ENCODE measurements at places on chromosomes 12 and 14. TPM values are rescaled to one million over a fixed set of nuclear protein-coding genes. Genes with fewer than 3 reads are reported as not detected.

DNA sequence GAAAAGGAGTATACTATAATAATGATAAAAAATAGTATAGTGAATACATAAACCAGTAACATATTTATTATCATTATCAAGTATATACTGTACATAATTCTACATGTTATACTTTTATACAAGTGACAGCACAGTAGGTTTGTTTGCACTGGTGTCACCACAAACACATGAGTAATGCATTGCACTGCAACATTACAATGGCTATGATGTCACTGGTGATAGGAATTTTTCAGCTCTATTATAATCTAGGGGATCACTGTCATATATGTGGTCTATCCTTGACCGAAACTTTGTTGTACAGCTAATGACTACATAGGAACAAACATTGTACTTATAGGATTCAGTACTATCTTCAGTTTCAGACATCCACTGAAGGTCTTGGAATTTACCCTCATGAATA lies 165.8 kb upstream of the SYT1 start:
- H3K27me3 ChIP-seq, result no peaks in the 10 kb centered on the region
- no peak overlapping the region for H3K4me3 ChIP-seq
- no peak for DNase-seq
- H3K4me1 ChIP-seq, result no peaks in the 10 kb centered on the region
- no peak overlapping the region for H3K27ac ChIP-seq

GRCh38 chr12:55707841-55708694 lies at the start of gene ITGA7:
Gene ITGA7, minus strand, starts transcription at chr12:55707904. Its CDS starts 222 bp downstream, at chr12:55707682.
- H3K4me3 ChIP-seq, result peak within 1 kb of the TSS; percentile 76
- no peaks in the 10 kb centered on the region for H3K27me3 ChIP-seq
- H3K27ac ChIP-seq, result peak within 1 kb of the TSS; percentile 96
- peaks cover 72% of the 10 kb centered on the region for H3K4me1 ChIP-seq

DNA sequence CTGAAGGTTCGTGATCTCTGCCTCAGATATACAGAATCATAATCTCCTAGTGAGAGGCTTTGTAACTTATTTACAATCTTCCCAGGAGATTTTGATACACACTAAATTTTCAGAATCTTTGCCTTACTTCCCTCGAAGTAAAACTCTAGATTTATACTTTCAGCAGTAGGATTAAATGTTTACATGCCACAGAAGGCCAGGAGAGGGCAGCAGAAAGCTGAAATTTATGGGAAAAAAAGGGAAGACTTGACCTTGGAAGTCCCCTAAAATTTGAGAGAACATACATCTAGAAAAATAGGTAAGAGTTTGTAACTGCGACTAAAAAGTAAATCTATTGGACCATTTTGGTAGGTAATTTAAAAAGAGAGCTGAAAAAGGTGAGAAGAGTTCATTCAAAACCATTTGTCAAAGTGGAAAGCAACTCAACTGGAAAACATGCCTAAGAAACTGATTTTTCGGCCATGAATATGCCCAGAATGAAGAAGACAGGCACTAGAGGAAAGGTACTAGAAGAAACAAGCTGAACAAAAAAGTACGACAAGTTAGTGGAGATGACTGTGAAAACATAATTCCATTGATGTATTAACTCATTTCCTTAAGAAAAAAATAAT lies 242.0 kb upstream of the MDGA2 start:
- H3K27ac ChIP-seq, result no peak overlapping the region
- H3K27me3 ChIP-seq, result no peaks in the 10 kb centered on the region
- H3K4me1 ChIP-seq, result no peaks in the 10 kb centered on the region
- H3K4me3 ChIP-seq, result no peak overlapping the region
- DNase-seq, result no peak

DNA sequence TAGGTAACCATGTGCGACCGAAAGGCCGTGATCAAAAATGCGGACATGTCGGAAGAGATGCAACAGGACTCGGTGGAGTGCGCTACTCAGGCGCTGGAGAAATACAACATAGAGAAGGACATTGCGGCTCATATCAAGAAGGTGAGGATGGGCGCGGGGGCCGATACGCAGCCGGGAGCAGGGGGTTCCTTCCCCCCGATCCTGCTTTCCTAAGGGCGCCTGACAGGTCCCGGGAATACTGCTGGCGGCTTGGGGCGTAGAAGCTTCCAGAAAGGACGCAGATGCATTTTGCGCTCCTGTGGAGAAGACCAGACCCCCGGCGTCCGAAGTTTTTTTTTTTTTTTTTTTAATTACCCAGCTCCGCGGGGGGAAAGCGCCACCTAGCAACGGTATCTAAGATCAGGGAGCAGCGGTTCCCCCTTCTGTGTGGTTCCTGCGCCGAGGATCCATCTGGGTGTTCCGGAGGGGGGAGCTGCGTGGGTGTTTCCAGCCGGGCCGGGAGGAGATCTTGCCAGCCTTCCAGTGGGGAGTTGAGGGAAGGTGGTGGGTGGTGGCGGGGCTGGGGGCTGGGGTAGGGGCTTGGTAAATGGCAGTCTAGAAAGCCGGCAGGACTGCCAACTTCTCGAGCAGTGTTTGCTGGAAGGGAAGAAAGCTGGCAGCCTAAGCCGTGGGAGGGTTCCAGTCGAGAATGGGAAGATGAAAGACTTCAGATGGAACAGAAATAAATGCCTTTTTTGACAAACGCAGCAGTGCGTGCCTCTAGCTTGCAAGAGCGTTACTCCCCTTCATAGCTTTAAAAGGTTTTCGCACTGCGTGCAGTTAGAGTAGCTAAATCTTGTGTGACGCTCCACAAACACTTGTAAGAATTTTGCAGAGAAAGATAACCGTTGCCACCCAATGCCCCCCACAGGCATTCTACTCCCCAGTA lies 764 bp downstream of the DYNLL1 start:
- peak overlapping the region; percentile 79 for H3K4me3 ChIP-seq
- no peaks in the 10 kb centered on the region for H3K27me3 ChIP-seq
- peak; percentile 84 for DNase-seq
- peak overlapping the region; percentile 86 for H3K27ac ChIP-seq

GRCh38 chr12:42141981-42142606 lies 2.6 kb downstream of the GXYLT1 start:
- no peaks in the 10 kb centered on the region for H3K36me3 ChIP-seq
- H3K4me3 ChIP-seq, result no peak overlapping the region
- H3K27me3 ChIP-seq, result no peaks in the 10 kb centered on the region

- peaks cover 29% of the 10 kb centered on the region for H3K4me1 ChIP-seq
- H3K27me3 ChIP-seq, result no peaks in the 10 kb centered on the region
Observed at GRCh38 chr12:106249411-106250135, 1.8 kb upstream of the CKAP4 start.

- no peak overlapping the region for H3K27ac ChIP-seq
- no peaks in the 10 kb centered on the region for H3K4me1 ChIP-seq
- H3K27me3 ChIP-seq, result no peaks in the 10 kb centered on the region
- no peaks in the 10 kb centered on the region for H3K36me3 ChIP-seq
- no peak overlapping the region for H3K4me3 ChIP-seq
Observed at GRCh38 chr12:65695113-65695865, 129.0 kb upstream of the HMGA2 start.

DNA sequence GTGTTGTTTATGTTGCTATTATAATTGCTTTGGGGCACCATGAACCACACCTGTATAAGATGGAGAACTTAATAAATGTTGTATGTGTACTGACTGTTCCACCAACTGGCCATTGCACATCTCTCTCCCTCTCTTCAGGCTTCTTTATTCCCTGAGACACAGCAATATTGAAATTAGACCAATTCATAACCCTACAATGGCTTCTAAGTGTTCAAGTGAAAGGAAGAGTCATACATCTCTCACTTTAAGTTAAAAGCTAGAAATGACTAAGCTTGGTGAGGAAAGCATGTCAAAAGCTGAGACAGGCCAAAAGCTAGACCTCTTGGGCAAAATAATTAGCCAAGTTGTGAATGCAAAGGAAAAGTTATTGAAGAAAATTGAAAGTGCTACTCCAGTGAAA lies 373.3 kb downstream of the RGS6 start:
- H3K4me3 ChIP-seq, result no peak overlapping the region
- no peak for DNase-seq
- no peaks in the 10 kb centered on the region for H3K27me3 ChIP-seq
- H3K4me1 ChIP-seq, result no peaks in the 10 kb centered on the region
- no peaks in the 10 kb centered on the region for H3K36me3 ChIP-seq

GRCh38 chr14:105023144-105023543 lies 2.3 kb upstream of the CDCA4 start:
- no peaks in the 10 kb centered on the region for H3K36me3 ChIP-seq
- H3K4me1 ChIP-seq, result no peaks in the 10 kb centered on the region
- no peaks in the 10 kb centered on the region for H3K27me3 ChIP-seq
- no peak for DNase-seq

DNA sequence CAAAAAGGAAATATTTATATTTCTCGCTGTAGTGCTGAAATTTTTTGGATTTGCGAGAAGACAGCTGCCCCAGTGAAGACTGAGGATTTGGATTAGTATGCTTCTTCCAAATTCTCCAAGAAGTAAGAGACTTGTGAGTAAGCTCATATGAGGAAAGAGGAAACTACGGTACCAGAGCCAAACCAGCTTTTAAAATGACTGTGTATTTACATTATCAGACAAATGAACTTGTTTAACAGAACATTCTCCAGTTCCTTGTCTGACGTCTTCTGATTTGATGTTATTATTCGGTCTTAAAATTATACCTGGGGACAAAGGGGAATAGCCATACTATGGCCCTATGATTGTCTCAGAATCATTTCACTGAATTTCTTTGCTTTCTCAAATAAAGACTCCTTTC lies 8.0 kb downstream of the CLEC12B start:
- no peaks in the 10 kb centered on the region for H3K36me3 ChIP-seq
- H3K4me3 ChIP-seq, result no peak overlapping the region
- H3K4me1 ChIP-seq, result peaks cover 3% of the 10 kb centered on the region
- no peaks in the 10 kb centered on the region for H3K27me3 ChIP-seq
- DNase-seq, result no peak
- H3K27ac ChIP-seq, result no peak overlapping the region

CD163L1 gene
- 3.6 TPM for polyA plus RNA-seq

HOXC10 gene
- not detected for polyA plus RNA-seq

ADCY6 gene
- 10.9 TPM for polyA plus RNA-seq

BLOC1S1 gene
- 634 TPM for polyA plus RNA-seq

SMCO3 gene
- not detected for polyA plus RNA-seq
